ENCODE measurements at places on chromosomes 12 and 14.

GRCh38 chr12:91542067-91542466 is 359.4 kb upstream of the DCN start:
- no peak for DNase-seq

DNA sequence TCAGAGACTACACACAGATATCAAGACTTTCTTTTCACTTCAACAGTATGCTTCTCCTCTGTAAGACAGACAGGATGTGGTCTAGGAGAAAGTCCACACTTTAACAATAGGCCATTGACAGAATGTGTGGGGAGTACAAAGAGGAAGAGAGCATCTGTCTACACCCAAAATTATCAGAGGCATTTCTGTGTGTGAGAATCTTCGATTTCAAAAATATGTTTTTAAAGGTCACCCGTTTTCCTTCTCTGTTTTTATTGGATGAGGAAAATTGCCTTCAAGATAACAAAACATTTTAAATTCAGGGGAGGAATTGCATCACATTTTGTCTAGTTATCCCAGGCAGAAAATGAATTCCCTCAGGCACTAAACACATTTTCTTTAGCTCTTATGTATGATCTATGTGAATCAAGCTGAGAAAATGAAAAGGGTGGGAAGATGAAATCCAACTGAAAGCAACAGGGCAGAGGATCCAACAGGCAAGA is 16.4 kb downstream of the NAV3 start:
- DNase-seq: no peak

- peak; percentile 88 for DNase-seq
Measured at GRCh38 chr12:85603556-85603955, 232.7 kb downstream of the RASSF9 start.

- DNase-seq: no peak
Measured at GRCh38 chr12:542395-543113, 82.8 kb downstream of the B4GALNT3 start.

GRCh38 chr12:106866426-106867080 is 89.2 kb upstream of the TMEM263 start:
- DNase-seq: no peak

DNA sequence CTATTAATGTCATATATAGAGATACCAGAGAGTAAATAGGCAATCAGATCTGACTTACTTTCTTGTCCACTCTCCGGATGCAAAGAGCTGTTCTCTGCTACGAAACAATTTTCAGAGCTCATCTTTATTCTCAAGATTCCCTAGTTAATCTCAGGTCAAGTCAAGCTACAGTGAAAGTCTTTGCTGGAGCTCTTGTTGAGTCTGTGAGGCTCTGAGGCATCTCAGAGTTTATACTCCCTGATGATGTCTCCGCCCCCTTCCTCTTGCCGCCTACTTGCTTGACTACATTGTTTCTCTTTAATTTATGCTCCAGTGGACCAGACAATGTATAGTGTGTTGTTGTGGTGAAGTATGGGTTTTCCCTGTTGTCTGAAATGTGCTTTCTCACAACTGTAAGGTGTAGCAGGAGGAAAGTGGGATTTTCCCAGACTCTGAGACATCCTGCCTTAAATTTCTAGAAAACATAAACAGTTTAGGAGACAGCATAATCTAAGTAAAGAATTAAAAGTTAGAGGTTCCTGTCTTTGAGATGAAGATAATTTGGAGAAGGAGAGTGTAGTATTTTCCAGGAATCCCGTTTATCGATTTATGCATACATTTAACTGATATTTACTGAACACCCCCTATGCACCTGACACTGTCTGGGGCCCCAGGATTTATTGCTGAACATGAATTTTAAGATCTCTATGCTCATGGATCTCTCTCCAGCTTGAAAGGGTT is at the start of gene CD69:
TSS of gene CD69 (minus strand) at position 203 of the 720 bp plus-strand sequence. CDS start at position 122, 81 bp downstream.
- peak; percentile 81 for DNase-seq

GRCh38 chr14:84323450-84323849 is 1206.5 kb upstream of the FLRT2 start:
- no peak for DNase-seq

- DNase-seq: peak; percentile 84
Measured at GRCh38 chr12:111529424-111530368, 69.4 kb downstream of the ATXN2 start.

DNA sequence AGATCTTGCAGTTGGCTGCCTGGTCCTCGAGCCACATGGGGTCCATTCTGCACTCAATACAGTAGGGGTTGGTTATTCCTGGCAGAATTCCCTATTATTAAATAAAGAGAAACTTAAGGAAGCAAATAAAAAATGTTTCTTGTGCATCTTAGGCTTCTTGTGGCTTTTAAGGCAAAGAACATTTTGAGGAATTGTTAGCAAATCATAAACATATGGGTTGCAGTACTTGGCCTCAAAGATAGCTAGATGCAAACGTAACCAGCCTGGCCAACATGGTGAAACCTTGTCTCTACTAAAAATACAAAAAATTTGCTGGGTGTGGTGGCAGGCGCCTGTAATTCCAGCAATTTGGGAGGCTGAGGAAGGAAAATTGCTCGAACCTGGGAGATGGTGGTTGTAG is 50.8 kb upstream of the KCNA5 start:
- DNase-seq: no peak

- no peak for DNase-seq
Measured at GRCh38 chr14:36884049-36884448, 222.4 kb downstream of the PAX9 start.

DNA sequence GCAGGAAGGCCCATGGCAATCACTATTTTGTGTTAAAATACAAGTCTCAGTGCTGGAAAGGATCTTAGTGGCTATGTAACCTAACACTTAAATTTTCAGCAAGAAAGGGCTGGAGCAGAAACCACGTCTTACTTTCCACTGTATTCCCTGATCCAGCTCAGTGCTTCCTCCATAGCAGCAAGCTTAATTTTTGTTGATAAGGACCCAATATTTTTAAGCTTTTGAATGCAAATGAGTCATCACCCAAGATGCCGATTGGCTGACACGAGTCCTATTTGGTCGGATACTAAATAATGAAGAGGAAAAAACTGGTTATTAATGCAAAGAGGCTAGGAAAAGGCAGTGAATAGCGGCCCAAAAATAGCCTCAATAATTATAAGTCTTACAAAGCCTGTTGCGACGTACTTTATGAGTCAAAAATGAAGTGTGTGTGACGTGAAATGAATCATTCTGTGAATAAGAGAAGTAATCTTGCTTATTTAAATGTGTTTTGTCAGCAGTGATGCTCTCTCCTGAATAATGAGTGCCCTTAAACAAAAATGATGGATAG is 46.9 kb upstream of the IGF1 start:
- no peak for DNase-seq

DNA sequence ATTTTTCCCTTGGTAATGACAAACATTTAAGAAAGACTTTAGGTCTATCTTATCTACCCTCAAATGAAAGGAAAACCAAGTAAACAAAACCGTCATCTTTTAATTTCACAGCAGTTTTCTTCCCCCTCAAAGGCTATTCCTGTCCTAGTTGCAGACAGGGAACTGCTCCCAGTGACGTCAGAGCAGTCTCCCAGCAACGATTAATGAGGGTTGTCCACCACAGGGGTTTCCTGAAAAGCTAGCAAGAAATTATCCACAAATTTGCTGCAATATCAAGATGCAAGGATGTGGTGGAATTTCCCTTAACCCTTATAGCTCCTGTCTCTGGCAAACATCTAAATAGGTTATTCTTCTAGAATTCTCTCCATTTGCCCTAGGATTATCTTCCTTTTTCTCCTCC is 89.1 kb upstream of the STAC3 start:
- peak; percentile 54 for DNase-seq

- no peak for DNase-seq
Measured at GRCh38 chr14:89085737-89086382, 261.4 kb downstream of the TTC8 start.

- DNase-seq: no peak
Measured at GRCh38 chr14:89455412-89455811, 38.4 kb upstream of the FOXN3 start.

DNA sequence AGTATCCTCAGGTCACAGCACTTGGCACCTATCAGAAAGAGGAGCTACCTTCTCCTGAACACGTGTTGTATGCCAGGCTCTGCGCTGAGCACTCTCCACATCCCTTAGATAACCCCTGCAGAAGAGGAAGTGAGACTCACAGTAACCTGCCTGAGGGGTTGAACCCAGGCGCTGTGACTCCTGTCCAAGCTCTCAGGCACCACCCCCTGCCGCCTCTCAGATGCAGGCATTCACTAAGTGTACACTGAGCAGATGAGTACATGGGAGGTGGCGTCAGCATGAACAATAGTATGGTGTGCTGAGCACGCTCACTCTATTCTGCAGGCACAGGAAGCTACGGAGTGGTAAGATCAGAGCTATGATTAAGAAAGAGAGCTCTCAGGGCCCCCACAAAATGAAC is 21.0 kb upstream of the RIC8B start:
- no peak for DNase-seq

- no peak for DNase-seq
Measured at GRCh38 chr12:56872366-56872765, 61.8 kb downstream of the SDR9C7 start.

- DNase-seq: no peak
Measured at GRCh38 chr14:90722590-90722989, 93.6 kb downstream of the TTC7B start.

DNA sequence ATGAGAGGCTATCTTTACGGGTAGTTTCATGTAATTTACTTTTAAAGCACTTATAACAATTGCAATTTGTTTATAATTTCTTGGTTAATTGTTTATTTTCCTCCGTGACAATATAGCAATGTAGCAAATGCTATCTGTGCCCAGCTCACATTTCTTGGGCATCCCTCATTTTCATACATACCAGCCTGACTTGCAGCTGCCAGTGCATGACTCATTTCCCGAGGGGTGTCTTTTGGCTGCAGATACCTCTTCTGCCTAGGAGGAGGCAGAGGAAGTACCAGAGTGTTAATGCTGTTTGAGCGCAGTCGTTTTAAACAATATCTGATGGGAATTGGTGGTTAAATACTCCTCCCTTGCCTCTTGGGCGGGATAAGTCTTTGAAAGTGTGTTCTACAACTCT is 104.2 kb upstream of the ABCD2 start:
- no peak for DNase-seq

- DNase-seq: peak; percentile 11
Measured at GRCh38 chr14:87944987-87945604, 47.9 kb downstream of the GALC start.

- no peak for DNase-seq
Measured at GRCh38 chr12:6925540-6926279, 2.0 kb upstream of the ATN1 start.

- DNase-seq: no peak
Measured at GRCh38 chr14:89386212-89386886, 30.7 kb downstream of the FOXN3 start.

GRCh38 chr14:56244138-56244789 is 126.1 kb downstream of the PELI2 start:
- no peak for DNase-seq

GRCh38 chr14:56115976-56116893 is 2.0 kb upstream of the PELI2 start:
- no peak for DNase-seq

All from hematopoietic multipotent progenitor cell (in vitro differentiated cells).